ENCODE measurements at places on chromosomes 13 and 19.

- peak; percentile 19 for DNase-seq
These were observed 13.8 kb upstream of the EHD2 start for GRCh38 chr19:47699360-47699917.

DNA sequence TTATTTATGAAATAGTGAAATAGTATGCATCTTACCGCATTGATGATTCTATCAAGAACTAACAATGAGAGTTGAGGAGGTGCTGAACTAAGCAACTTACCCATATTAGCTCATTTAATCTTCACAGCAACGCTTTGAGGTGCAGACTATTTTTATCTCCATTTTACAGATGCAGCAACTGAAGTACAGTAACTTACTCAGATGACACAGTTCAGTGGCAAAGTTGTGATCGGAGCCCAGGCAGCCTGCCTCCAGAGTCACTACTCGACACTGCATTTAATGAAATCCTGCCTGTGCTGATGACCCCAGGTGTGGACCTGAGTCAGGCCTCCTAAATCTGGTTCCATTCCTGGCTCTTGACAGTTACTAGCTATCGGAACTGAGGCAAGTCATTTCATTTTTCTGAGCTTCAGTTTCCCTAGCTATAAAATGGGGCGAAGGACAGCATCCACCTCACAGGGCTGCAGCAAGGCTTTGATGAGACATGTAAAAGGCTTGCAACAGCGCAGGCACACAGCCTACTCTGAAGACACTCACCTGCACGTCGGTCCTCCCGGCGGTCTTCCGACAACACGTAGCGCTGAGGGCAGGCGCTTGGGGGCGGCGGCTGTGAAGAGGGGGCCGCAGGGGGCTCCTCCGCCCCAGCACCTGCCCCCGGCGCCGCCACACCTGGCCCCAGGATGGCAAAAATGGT is 1.5 kb downstream of the MYPOP start:
- DNase-seq: no peak

DNA sequence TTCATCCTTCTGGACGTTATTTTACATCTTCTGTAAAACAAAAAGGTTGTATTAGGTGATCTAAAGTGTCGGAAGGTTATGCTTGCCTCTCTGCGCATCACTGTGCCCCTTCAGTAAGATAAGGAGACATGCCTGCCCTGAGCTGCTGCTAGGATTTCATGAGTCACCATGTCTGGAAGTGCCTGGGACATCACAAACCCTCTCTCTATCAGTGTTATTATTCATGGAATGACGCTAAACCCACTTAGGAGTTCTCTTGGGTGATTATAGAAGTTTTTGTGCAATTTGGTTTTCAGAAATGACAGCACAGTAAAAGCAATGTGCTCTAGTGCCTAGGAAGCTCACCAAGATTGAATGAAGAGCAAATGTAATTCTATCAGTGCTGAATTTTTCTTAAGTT is 617.7 kb downstream of the DCT start:
- DNase-seq: no peak

DNA sequence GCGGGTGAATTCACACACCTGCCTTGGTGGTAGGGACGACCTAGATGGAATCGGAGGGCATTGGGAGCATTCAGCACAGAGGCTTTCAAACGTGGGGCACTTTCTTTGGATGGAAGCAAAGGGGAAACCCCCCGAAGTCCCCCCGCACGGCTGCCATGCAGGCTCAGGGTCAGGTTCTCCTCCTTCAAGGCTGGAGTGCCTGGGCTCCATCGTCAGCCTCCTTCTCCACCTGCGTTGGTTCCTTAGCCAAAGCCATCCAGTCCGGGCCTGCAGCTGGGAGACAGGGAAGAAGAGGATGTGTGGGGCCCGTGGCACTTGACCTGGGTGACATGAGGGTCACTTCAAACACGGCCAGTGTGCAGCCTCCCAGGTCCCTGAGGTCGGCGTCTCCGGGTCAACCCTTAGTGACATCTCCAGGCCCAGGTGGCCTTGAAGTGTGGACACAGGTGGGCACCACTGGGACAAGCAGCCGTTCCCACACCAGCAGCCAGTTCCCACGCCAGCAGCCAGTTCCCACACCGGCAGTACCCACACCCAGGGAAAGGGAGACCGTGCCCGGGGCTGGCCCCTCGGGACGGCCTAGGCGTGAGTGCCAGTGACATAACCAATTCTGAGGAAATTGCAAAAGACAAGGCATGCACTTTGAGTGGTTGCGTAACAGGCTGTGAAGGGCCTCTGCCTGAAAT is 116.0 kb downstream of the SOX1 start:
- DNase-seq: no peak

GRCh38 chr13:112767506-112768471 is 78.0 kb downstream of the ATP11A start:
- no peak for DNase-seq

DNA sequence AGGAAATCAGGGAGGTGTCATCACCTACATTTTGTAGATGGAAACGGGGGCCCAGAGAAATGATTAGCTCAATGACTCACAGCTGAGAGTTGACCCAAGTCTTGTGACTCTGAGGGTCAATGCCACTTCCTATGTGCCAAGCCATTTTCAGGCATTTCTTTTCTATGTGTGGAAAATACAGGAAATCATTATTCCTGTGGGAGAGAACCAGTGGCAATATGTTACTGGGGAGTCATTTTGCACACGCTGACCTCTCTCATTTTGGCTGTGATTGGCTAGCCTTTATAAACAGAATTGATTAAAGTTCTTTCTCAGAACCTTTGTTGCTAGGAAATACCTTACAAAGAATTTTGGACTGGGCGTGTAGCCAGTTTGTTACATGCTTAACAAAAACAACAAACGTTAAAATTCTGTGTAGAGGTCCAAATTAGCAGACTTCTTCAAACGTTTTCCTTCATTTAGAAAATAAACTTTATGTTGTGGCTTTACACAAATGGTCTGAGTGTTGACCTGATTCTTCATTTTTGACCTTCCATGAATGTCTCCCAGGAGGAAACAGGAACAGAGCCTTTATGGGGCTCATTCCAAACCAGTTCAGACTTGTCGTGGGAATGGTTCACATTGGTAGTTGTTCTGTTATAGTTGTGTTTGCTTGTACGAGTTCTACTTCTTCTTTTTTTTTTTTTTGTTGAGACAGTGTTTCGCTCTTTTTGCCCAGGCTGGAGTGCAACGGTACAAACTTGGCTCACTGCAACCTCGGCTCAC is 11.4 kb downstream of the PCCA start:
- no peak for DNase-seq

DNA sequence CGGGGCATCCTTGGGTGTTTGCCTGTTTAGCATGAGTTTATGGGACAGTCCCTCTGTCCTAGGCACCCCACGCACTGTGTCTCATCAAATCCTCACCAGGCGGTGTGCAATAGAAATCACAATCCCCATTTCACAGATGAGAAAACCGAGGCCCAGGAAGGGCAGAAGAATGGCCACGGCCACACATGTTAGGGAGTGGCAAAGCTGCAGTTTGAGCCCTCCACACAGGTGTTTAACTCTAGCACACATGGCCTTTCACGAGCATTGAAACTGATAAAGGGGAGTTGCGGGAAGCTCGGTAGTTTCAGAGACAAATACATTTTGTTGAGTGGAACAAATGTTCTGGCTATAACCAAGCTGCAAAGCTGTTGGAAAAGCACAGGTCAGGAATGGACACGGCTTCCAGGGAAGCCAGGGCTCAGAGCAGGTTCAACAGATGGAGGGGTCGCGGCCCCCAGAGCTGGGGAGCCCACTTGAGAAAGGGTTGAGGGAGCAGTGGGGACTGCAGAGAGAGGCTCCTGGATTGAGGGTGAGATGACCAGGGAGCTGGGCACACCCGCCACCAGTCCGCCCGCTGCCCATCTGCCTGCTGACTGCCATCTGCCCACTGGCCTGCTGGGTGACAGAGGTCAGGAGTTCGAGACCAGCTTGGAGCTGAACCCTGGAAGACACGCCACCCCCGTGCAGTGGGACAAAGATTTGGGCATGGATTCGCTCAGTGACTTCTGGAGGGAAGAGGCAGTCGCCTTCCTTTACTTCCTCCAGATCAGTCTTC is 154.7 kb downstream of the URI1 start:
- DNase-seq: no peak

DNA sequence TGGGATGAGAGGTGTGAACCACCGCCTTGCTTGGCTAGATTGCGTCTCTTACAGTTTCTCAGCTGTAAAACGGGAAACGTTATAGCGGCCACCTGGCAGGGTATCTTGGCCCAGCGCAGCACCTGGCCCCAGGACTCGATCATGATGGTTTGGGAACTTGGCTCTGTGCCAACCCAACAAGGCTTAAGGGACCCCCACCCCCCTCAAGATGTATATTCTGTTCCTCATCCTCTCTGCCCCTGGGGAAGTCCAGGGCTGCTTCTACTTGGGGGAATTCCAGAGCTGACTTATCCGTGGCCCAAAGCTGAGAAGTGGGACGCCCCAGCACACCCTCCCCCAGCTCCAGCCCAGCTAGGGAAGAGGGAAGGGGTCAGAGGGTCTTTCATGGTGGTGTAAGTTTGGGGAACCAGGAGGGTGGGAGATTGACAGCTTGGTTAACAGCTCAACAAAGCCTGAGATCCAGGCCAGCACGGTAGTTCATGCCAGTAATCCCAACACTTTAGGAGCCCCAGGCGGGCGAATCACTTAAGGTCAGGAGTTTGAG is 695 bp downstream of the ICAM1 start:
- no peak for DNase-seq

- no peak for DNase-seq
These were observed 264.9 kb downstream of the UQCRFS1 start for GRCh38 chr19:28948026-28948425.

DNA sequence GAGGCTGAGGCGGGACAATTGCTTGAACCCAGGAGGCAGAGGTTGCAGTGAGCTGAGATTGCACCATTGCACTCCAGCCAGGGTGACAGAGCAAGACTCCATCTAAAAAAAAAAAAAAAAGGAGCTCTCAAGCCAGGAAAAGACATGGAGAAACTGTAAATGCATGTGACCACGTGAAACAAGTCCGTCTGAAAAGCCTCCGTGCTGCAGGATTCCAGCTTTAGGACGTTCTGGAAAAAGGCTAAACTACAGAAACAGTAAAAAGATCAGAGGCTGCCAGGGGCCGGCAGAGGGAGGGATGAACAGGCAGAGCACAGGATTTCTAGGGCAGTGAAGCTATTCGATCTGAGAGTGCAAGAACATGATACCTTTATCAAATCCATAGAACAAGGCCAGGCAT is 40.7 kb upstream of the NDUFS7 start:
- DNase-seq: no peak

DNA sequence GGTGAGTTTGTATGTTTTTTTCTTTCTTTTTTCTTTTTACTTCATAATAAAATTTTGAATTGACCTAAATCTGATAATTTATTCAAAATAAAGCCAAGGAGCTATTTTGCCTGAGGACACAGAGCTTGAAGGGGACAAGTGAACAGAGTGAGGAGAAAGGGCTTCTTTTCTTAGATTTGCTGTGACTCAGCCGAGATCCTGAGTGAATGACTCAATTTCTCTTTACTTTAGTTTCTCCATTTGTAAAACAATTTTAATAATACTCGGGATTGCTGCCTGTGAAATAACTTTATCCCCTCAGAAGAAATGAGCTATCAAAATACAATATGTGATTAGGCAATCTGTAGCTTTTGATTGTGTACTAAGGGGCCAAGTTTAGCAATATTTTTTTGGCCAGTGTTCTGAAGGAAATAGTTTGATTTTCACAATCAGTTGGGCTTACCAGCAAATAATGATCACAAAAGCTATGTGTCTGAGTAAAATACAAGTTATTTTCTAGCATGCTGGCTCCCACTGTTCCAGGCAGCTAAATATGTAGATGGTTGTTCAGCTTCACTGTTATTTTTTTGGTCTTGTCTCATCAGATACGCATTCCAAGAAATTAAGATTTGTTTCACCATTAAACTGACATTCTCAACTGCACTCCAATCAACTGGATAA is 437.5 kb downstream of the FGF9 start:
- no peak for DNase-seq

DNA sequence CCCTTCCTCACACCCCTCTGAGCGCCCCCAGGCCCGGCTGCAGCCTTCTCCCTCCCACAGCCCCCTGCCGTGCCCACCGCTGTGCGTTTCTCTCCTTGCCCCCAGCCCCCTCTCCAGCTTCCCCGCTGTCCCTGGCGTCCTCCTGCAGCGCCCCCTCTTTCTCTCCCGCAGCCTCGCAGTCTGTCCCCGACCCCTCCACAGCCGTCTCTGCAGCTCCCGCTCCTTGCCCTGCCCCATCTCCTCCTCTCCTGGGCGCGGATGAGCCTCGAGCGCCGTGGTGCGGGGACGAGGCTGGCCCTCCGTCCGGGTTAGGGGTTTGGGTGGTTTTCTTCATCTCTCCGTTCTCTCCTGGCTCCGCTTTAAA is 1.1 kb downstream of the KMT5C start:
- peak; percentile 82 for DNase-seq

GRCh38 chr19:1139126-1139525 is 34.9 kb downstream of the SBNO2 start:
- DNase-seq: no peak

DNA sequence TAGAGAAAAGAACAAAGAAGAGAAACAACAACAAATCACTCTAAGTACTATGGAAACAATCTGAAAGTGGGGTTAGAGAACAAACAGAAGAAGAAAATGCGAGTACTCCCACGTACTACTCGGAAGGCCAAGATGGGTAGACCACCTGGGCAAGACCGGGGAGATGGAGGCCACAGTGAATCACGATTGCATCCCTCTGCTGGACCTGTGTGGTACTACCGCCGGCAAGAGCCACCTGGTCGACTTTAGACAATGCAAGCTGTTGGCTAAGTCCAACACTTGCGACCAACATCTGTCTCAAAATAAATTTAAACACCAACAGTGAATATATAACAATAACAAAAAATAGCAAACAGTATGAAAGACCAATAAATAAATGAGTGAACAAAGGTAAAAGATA is 45.5 kb upstream of the ZNF91 start:
- DNase-seq: no peak

DNA sequence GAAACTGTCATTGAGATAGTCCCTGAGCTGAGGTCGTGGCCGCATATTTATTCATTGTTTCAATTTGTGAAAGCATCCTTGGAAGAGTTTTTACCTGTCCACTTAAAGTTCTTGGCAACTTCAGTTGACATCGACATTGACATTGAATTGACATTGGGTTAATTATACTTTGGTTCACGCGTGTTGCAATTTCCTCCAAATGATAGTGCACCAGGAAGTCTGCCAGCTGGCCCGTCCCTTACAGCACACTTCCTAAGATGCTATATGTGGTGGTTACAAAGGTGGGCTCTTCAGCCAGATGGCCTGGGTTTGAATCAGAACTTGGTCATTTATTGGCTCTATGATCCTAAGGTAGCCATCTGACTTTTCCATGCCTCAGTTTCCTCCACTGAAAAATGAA is 176.0 kb downstream of the FGF14 start:
- no peak for DNase-seq

DNA sequence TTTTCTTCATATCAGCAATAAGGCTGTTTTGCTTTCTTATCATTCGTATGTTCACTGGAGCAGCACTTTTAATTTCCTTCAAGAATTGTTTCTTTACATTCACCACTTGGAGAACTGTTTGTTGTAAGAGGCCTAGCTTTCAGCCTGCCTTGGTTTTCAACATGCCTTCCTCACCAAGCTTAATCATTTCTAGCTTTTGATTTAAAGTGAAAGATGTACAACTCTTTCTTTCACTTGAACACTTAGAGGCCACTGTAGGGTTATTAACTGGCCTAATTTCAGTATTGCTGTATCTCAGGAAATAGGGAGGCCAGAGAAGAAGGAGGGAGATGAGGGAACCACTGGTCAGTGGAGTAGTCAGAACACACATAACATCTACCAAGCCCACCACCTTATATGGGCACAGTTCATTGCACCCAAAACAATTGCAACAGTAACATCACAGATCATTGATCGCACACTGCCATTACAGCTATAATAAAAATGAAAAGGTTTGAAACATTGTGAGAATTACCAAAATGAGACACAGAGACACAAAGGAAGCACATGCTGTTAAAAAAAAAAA is 181.4 kb upstream of the TUBA3C start:
- DNase-seq: no peak

All from NCI-H748 treated with DMSO at 0.1 percent for 48 hours (cell line).